ENCODE measurements at places on chromosomes 1 and 21. TPM values are rescaled to one million over a fixed set of nuclear protein-coding genes. Genes with fewer than 3 reads are reported as not detected.

DNA sequence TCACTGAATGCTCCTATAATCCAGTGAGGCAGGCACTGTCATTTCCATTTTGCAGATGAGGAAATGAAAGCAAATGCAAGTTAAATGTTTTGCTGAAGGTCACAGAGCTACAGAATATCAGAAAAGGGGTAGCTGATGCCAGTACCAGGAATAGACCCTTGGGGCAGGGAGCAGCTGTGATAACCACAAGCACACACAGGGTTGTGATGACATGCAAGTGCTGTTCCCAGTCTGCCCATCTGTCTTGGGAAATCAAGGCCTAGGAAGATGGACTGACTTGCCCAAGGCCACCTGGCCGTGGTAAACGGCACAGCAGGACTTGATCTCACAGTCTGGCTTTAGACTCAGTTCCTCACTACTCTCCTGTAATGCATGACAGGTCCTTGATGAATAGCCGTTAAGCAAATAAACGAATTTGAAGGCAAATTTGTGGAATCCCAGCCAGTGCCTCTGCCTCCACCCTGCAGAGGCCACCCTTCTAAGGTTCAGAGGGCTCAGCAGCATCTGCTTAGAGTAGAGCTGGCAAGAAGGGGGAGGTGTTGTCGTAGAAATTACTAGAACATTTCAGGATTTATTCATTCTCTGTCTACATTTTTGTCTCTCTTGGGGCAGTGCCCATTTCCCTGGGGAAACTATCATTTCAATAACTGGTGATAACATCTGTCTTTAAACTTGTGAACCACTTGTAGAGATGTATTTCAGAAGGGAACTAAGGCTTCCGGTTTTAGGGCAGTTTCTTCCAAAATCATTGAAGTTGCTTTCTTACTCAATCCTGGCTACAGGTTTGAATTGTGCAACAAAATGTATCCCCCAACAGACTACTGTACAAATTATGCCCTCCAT lies 53.2 kb upstream of the MRPS6 start:
- no peak for DNase-seq

TSPAN1 gene
- total RNA-seq = not detected

TEX38 gene
- total RNA-seq = not detected

DNA sequence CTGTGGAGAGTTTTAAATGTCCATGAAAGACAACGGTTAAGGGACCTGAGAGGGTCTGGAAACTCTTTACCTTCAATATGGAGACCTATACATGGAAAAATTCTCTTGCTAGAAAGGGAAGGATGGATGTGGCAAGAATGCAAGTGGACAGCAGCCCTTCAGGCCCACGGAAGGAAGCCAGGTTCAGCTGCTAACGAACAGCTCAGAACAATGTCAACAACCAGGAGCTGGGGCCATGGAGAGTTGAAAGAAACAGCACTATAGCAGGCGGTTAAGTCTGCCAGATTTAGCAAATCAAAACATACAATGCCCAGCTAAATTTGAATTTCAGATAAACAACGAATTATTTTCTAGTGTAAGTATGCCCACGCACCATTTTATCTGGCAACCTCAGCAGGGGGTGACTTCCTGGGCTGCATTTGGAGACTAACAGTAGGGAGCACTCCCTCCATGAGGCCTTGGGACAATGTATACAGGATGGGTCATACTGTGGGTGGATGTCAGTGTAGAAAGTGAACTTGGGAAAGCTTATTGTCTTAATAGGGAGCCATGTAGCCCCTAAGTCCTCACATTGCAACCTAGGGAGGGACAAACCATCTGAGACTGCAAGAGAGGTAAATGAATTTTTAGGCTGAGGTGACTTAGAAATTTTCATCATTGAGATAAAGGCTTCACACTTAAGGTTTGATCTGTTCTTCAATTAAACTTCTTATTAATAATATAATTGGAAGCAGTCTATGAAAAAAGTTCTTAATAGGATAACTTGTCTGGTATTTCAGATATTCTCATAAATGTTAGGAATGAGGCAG lies 7.8 kb upstream of the H3-3A start:
- no peak for DNase-seq

- no peak for DNase-seq
Measured at GRCh38 chr1:37056325-37056724, 22.0 kb upstream of the GRIK3 start.

DNA sequence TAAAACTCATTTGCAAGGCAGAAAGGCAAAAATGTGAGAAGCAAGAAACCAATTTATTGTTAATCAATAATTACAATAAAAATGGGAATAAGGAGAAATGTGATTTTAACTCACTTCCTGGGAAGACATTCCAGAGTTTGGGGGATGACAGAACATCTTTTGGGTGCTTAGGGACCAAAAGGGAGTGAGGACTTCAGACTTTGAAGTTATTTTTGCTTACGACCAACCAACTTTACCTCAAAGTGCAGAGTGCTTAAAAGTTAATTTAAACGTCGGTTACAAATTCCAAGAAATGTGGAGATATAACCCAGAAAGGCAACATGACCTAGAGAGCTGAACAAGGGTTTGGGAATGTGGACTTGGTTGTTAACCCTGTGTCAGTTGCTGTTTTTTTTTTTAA lies 234.5 kb upstream of the C1orf105 start:
- DNase-seq = no peak

DNA sequence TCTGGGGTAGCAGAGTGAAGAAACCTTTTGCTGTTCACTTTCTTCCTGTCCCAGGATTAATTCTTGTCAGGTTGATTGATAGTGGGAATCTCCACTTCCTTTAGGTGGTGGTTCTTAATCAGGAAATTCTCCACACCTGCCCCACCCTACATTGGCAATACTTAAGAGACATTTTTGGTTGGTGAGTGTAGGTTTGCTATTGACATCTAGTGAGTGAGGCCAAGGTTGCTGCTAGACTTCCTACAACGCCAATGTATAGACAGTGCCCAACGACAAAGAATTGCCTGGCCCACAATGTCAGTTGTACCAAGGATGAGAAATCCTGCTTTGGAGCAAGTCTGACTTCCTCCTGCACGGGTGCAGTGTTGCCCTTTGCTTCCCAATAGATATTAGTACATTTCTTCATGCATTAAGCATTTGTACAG lies 38.5 kb downstream of the MAP3K7CL start:
- no peak for DNase-seq

DNA sequence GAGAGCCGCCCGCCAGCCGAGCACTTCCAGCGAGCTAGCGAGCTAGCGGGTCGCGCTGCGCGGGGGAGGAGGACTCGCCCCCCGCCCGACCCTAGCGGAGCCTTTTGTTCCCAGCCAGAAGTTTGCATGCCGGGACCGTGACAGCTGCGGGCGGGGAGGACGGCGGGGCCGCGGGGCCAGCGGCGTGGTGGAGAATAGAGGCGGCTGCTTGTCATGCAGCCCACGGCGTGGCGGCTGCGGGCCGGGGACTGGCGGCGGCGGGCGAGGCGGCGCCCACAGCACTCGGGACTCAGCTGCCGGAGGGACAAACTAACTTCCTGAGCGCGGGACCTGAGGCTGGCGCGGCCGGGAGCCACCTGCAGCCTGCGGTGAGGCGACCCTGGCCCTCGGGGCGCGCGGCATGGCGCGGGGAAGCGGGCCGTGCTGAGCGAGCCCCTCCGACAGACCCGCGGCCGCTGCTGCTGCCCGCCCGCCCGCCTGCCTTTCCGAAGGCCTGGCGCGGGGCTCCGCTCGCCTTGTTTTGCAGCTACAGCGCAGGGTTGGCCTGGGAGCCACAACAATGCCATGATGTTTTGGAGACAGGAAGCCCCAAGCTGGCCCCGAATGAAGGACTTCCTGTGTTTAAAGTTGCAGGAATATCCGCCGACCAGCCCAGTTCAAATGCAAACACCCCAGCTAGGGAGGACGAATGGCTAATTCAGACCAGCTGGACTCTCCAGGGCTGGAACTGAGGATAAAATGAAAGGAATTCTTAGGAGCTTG lies 82.2 kb upstream of the BMP8A start:
- DNase-seq = no peak

TSHB gene
- not detected for total RNA-seq

FCRL2 gene
- total RNA-seq = not detected

GBP2 gene
- 294 TPM for total RNA-seq

GRCh38 chr1:115479055-115479482 lies 141.0 kb upstream of the NGF start:
- DNase-seq = no peak
